NCI-H2227 treated with DMSO at 0.1 percent for 48 hours (cell line): ENCODE measurements at places on chromosomes 2 and 18.
A peak's percentile ranks its signal among the peaks of the same experiment; 100 is the strongest.

GRCh38 chr2:181305301-181306123, 151.7 kb upstream of the ITGA4 start:
- DNase-seq: peak; percentile 43

- no peak for DNase-seq
These were observed 423.2 kb downstream of the TGIF1 start for GRCh38 chr18:3873211-3873610.

- DNase-seq: no peak
These were observed 182.0 kb upstream of the SP5 start for GRCh38 chr2:170533156-170533555.

- DNase-seq: peak; percentile 66
These were observed 6.5 kb downstream of the PTMA start for GRCh38 chr2:231714639-231715498.

DNA sequence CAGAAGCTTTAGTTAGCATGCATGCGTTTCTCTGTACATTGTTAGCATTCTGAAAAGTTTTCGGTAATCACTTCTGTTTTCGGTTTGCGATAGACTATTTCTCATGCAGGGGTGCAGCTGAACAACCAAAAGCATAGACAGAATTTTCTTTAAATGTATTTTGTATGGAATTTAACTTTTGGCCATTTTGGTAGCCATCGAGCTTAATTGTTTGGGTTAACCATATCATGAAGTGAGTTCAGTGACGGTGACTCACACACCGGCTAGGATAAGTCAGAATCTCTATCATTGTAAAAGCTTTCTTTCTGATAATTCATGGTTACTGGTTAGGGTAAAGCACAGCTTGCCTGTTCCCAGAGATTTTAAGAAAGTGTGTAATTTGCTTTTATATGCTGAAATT, 107.2 kb downstream of the CD226 start:
- no peak for DNase-seq

GRCh38 chr2:197805715-197806633, 1.6 kb downstream of the PLCL1 start:
- no peak for DNase-seq

DNA sequence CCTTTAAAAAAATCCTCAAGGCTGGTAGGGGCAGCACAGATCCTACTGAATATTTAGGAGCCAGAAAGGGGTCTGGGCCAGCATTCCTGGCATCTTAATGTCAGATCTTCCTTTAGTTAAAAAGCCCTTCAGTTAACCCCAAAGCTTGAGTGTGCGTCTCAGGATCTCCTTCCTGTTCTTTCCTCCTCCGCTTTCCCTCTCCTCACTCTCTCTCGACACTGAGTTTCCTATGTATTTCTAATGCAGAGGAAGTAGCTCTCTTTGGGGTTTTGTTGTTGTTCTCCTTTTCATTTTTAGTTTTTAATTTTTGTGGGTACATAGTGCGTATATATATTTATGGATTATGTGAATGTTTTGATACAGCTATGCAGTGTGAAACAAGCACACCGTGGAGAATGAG, 109.9 kb upstream of the COPS8 start:
- DNase-seq: no peak

DNA sequence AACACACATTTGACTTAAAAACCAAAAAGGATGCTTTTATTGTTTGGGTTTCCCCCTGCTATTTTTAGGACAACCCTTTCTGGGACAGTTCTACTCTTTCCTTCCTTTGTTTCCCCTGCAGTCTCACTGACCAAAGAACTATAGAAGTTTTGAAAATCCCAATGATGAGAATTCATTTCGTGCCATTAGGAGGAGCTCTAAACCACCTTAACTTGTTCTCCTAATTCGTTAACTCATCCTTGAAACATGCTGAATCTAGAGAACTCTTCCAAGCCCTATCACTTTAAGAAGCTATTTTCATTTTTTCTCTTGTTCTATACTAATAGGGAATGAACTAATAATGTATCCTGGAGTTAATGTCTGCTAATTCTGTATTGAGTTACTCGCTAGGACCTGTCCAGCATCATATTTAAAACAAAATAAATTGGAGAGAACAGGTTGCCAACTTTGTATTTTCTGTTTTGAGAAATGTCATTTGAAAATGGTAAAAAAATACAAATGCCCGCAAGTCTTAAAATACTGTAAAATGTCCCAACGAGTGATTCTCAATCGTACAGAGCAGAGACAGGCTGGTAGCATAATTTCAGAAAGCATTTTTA, 62.9 kb downstream of the AFTPH start:
- peak; percentile 37 for DNase-seq

DNA sequence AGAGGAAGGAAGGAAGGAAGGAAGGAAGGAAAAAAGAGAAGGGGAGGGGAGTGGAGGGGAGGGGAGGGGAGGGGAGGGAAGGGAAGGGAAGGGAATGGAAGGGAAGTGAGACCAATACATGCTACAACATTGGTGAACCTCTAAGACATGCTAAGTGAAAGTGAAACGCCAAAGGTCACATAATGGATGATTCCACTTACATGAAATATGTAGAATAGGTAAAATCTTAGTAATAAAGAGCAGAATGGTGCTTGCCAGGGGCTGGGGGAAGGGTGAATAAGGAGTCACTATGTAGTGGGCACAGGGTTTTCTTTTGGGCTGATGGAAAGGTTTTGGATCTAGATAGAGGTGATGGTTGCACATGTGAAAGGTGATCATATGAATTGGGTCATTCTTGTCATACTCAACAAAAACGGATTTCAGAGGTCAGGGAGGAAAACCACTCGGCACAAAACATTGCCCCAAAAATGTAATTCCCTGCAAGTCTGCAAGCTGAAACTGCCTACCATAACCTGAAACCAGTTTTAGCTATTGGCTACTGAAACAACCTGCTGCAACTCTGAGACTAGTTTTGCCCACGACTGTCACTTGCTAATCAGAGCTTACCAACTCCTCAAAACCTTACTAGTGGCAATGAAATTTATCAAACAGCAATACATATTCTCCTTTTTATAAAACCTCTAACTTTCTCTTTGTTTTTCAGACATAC, 59.2 kb downstream of the CCDC141 start:
- DNase-seq: no peak

DNA sequence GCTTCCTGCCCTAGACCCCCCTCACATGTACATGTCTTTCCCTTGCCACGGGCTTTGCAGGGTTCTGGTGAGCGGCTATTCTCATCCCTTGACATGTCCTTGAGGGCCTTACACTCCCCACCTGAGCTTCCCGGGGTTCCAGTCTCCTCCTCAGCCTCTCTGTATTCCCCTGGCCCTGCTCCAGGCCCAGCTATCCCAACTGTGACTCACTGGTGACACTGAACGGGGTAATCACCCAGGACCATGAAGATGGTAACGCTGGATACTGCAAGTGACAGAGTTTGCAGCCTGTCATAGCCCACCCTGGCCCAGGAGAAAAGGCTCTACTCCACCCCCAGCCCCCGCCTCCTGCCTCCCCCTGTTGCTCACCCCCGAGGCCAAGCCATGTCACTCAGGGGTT, 27.3 kb downstream of the KIF3C start:
- DNase-seq: no peak

GRCh38 chr2:10283106-10284062, 19.3 kb upstream of the HPCAL1 start:
- no peak for DNase-seq

DNA sequence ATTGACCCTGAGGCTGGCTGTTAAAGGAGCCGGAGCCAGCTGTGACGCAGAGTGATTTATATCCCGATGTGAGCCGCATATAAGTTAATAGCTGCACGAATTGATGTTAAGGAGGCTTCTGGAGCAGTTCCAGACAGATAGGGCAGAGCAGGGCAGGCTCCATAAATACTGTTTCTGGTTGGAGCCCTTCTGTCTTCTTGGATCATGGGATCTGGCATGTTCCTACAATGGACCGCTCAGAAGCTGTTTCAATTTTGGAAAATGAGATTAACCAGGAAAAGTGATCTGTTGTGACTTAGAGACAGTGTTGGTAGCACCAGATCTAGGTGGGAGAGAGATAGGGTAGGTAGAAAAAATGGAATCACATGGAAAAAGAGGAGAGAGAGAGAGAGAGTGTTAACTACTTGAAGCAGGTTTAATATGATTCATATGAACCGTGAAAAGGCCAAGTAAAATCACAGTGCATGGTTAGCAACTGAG, 4.8 kb upstream of the IGFBP5 start:
- peak; percentile 99 for DNase-seq

GRCh38 chr2:228245601-228246000, 64.1 kb upstream of the SPHKAP start:
- no peak for DNase-seq

DNA sequence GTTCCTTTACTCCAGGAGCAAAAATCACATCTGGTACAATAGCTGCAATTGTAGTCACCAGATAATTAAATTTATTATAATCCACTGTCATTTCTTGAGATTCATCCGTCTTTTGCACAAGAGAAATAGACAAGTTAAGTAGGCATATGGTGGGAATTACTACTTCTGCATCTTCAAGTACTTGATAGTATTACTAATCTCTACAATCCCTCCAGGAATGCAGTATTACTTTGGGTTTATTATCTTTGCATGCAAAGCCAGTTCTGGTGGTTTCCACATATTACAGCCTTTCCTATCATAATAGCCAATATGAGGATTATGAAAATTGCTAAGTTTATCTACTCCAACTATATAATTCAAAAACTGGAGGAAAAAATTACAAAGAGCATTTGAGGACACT, 254.1 kb downstream of the IKZF2 start:
- DNase-seq: no peak

- no peak for DNase-seq
These were observed 56.7 kb downstream of the COL4A3 start for GRCh38 chr2:227221120-227221519.

DNA sequence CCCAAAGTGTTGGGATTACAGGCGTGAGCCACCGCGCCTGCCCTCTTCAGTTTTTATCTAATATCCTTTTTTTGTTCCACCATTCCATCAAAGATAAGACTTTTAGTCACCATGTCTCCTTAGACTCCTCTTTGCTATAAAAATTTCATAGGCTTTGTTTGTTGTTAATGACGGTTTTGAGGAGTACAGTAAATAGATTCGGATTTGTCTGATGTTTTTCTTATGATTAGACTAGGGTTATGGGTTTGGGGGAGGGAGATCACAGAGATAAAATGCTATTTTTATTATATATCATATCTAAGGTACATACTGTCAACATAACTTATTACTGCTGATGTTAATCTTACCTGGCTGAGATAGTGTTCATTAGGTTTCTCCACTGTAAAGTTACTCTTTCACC, 6.2 kb downstream of the IL36B start:
- no peak for DNase-seq

GRCh38 chr18:217532-218336, 50.1 kb downstream of the THOC1 start:
- DNase-seq: no peak

GRCh38 chr2:118852605-118853128, 5.2 kb upstream of the EN1 start:
- no peak for DNase-seq

- DNase-seq: no peak
These were observed 392.5 kb downstream of the THSD7B start for GRCh38 chr2:137157851-137158250.

DNA sequence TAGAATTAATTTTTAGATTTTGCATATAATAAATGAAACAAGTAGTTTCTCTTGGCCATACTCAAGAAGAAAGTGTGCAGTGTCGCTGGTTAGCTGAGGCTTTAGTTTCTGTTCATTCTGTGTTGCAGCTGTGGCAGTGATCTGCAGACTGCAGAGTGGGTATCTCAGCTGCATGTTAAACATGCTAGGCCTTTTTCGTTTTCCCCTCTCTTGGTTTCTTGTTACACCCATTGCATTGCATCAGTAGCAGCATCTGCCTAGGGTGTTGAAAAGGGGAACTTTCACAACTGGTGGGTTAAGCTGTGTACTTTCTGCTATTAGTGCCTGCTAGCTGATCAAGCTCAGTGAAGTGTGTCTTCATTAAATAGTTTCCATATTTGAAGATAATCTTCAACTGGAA, 51.3 kb downstream of the ACSL3 start:
- DNase-seq: no peak

DNA sequence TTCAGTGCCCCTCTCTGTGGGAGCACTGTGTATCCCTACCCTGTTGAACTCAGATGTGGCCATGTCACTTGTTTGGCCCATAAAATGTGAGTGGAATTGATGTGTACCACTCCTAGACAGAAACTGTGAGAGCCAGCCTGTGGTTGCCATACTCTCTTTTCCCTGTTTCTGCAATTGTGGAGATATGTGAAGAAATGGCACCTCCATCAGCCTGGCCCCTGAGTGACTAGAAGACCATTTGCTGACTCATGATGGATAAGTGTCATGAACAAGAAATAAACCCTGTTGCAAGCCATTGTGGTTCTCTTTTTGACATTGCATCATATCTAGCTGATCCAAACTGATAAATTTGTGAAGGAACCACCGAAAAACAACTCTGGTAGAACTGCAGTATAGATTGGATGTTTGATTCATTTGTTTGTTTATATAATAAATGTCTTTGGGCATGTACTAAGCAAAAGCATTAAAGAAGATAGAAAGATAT, 214.5 kb upstream of the FBXO11 start:
- DNase-seq: no peak

DNA sequence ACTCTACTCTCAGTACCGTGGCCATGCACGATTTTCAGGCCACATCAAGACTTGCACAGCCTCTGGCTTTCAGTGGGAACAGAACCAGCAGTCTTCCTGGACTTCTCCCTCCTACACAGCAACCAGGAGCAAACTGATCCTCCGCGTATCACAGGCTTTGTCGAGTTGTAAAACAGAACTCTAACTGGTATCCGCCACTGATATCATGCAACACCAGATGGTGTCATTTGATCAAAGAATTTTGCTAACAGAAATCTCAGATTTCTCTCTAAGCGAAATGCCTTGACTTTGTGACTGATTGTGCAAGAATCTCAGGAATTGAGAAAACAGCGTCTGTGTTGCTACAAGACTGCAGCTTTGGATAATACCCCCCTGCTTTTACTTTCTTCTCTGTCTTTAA, 85.7 kb downstream of the COPS8 start:
- no peak for DNase-seq

GRCh38 chr2:234142530-234142929, 92.0 kb downstream of the SPP2 start:
- no peak for DNase-seq

DNA sequence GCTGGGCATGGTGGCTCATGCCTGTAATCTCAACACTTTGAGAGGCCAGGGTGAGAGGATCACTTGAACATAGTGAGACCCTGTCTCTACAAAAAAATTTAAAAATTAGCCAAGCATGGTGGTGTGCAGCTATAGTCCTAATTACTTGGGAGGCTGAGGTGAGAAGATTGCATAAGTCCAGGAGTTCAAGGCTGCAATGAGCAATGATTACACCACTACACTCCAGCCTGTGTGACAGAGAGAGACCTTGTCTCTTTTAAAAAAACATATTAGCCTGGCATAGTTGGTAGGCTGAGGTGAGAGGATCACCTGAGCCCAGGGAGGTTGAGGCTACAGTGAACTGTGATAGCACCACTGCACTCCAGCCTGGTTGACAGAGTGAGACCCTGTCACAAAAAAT, 13.7 kb downstream of the TRAPPC8 start:
- DNase-seq: no peak

GRCh38 chr2:130729322-130730299, 741 bp downstream of the GPR148 start:
- no peak for DNase-seq

- DNase-seq: no peak
These were observed 109.9 kb upstream of the OTOS start for GRCh38 chr2:240250150-240250984.

- peak; percentile 84 for DNase-seq
These were observed 134.8 kb upstream of the THUMPD2 start for GRCh38 chr2:39913648-39914461.

GRCh38 chr2:72983500-72984161, 66.3 kb downstream of the EMX1 start:
- peak; percentile 18 for DNase-seq

- DNase-seq: no peak
These were observed 41.1 kb downstream of the CDCA7 start for GRCh38 chr2:173395567-173396351.
